Panc1 (cell line): ENCODE measurements at places on chromosomes 16 and 17.

- no peak for DNase-seq
These were observed 3.8 kb upstream of the SNX20 start for GRCh38 chr16:50684823-50685461.

GRCh38 chr17:8062807-8063483 lies 24.1 kb downstream of the ALOX15B start:
- no peak for DNase-seq

DNA sequence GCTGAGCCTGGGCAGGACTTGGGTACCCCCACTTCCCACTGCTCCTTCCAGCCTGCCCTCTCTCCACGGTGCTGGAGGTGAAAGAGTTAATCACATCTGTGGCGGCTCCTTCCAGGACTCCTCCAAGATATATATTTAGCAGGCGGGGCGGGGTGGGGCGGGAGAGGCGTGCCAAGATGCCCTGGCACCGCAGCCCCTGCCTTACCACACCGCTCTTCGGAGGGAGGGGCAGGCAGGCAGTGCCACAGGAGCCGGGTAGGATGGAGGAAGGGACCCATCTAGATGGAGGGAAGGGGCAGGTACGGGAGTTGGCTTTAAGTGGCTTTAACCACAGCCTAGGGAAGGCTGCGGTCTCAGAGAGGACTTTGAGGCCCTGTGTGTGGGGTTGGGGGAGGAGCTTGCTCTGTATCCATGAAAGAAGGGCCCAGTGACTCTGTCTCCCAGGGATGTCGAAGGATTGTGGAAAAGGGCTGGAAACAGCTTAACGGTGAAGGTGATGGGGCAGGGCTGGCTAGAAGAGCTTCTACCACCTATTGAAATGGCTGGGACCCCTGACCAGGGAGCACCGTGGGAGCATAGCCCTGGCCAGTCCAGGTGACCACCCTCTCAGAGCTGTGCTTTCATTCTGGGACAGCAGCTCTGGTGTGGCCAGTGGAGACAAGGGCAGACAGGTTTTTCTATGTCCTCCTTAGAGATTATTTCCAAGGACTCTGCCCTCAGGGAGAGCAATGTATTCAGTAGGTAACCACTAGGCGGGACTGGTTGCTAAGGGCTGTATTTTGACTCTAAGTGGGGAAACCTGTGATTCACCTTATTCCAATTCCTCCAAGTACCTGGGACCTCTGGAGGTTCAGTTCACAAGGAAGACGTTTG lies 13.0 kb downstream of the GPR142 start:
- no peak for DNase-seq

DNA sequence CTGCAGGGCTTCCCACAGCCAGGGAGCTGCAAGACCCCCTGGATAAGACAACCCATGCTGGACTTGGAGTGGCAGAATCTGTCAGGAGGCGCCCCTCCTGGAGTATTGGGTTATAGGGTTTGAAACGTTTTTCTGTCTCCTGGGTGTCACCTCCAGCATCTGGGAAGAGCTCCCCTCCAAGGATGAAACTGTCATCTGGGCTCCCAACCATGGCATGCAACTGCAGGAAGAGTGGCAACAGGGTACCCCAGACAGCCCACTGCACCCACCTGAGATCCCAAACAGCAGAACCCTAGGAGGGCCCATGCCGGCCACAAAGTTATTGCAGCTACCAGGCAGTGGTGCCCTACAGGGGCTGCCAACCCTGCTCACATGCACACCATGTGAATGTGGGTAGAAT lies 636 bp upstream of the GSG1L start:
- DNase-seq = no peak

- DNase-seq = no peak
These were observed 6.2 kb downstream of the NT5M start for GRCh38 chr17:17309356-17309755.

DNA sequence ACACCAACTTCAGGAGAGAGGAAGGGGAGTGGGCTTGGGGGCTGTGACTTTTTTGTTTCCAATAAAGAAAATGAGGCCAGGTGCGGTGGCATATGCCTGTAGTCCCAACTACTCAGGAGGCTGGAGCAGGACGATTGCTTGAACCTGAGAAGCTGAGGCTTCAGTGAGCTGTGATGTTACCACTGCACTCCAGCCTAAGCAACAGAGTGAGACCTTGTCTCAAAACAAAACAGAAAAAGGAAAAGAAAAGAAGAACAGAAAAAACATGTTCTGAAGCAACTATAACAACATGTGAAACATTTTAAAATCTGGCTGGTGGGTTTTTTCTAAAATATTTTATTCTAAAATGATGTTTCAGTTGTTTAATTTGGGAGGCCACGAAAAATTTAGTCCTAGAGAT lies 554.0 kb upstream of the ZFHX3 start:
- DNase-seq = no peak

- DNase-seq = no peak
These were observed 55.0 kb downstream of the TK2 start for GRCh38 chr16:66494916-66495315.
